GM23338 (cell line): ENCODE measurements at places on chromosomes 6 and 20. TPM values are rescaled to one million over a fixed set of nuclear protein-coding genes. Genes with fewer than 3 reads are reported as not detected.

The PERP gene
- total RNA-seq, result 20.1 and 23.7 TPM in 2 replicates

DNA sequence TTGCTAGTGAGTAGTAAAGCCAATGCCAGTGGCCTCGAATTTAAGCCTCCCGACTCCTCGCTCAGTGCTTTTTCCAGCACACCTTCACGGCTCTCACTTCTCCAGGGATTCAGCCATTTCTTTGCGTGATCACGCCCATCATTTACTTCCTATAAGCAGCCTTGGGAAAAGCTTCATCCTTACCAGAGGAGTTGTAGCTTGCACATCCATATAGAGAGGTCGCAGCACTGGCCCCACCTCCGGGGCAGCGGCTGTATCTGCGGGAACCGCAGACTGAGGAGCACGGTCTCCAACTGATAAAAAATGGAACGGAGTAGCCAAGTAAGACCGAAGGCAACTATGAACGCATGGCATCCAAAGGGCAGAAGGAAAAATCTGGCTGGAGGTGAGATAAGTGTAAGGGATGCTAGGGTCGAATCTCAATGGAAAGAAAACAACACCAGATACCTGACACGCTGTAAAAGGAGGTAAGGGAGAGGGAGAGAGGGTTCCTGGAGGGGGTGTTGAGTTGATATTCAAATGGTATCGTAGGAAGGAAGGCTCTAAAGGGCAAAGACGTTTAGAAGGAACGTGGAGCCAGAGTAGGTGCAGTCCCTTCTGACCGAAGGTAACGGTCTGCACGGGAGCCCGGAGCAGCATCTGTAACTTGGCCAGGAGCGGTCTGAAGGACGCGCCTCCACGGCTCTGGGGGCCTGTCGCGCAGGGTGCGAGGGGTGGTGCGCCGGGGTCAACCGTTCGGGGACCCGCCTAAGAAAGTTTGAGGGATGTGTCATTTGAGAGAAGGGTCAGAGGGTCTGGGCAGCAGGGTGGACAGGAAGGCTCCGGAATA is 640 bp downstream of the NFS1 start:
- peak overlapping the region; percentile 74; the same call in 1 of the 2 replicates for H3K27ac ChIP-seq
- H3K27me3 ChIP-seq, result no peaks in the 10 kb centered on the region
- DNase-seq, result peak; percentile 44
- H3K4me3 ChIP-seq, result peak overlapping the region; percentile 99

DNA sequence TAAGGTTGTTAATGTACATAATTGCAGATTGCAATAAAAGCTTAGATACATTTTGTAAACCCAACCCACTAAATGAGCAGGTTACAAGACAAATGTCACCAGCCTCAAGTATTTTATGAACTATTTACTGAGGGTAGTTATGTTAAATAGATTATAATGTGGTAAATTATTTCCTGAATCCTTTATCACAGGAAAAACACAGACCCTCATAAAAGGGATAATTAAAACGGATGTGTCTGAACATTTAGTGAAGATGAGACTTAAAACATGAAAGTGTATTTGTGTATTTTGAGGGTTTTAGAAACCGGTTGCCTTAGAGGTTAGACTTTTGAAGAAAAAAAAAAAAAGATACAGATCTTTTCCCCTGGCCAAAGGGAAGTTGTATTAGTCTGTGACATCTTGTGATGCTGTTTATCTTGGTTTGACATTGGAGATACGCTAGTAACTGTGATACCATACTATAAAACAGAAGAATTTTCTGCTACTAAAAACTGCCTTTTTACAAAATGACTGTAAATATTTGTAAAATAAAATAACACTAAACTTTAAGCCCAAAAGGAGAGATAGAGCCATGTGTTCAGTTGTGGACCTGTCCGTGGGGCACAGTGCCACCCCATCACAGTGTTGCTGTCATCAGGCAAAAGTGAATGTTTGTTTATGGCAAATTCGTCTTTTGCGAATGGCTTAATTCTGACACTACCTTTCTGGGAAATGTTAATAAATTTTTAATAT is 9.7 kb downstream of the DYNLT1 start:
- no peaks in the 10 kb centered on the region for H3K27me3 ChIP-seq
- peaks cover 3% of the 10 kb centered on the region for H3K36me3 ChIP-seq
- no peak overlapping the region for H3K4me3 ChIP-seq
- H3K4me1 ChIP-seq, result no peaks in the 10 kb centered on the region
- no peak for DNase-seq

DNA sequence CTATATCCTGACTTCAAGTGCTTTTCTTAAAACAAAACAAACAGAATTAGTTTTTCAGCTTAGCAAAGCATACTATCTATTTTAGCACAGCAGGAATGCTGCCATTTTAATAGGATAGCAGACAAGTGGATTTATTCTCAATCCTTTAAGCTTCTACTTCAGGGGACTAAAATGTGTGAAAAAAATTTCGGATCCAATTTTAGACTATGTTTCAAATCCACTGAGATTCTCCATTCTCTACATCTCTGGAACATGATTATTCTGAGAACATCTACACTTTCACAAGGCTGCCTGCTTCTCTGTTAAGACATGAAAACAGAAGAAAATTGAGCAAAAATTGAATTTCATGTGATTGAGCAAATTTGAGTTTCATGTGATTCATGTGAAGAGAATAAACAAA is 1321.3 kb downstream of the HACE1 start:
- H3K27me3 ChIP-seq, result no peaks in the 10 kb centered on the region
- no peak overlapping the region for H3K27ac ChIP-seq
- no peak overlapping the region for H3K4me3 ChIP-seq
- DNase-seq, result no peak
- no peaks in the 10 kb centered on the region for H3K36me3 ChIP-seq

GRCh38 chr20:25042531-25043498 is 15.1 kb downstream of the ACSS1 start:
- no peak overlapping the region for H3K4me3 ChIP-seq
- no peak overlapping the region for H3K27ac ChIP-seq
- no peak for DNase-seq
- no peaks in the 10 kb centered on the region for H3K27me3 ChIP-seq
- no peaks in the 10 kb centered on the region for H3K4me1 ChIP-seq

GRCh38 chr20:34108616-34109174 is 3.3 kb downstream of the EIF2S2 start:
- no peak overlapping the region for H3K27ac ChIP-seq
- peaks cover 17% of the 10 kb centered on the region for H3K4me1 ChIP-seq
- no peaks in the 10 kb centered on the region for H3K27me3 ChIP-seq
- H3K4me3 ChIP-seq, result peak overlapping the region; percentile 89; the same call in 1 of the 2 replicates

The SOX4 gene
- total RNA-seq, result 156 and 164 TPM in 2 replicates

The C20orf202 gene
- not detected in 2 replicates for total RNA-seq

- H3K36me3 ChIP-seq, result peaks cover 7% of the 10 kb centered on the region; the same call in 1 of the 2 replicates
- no peak overlapping the region for H3K27ac ChIP-seq
- H3K27me3 ChIP-seq, result no peaks in the 10 kb centered on the region; the same call in 1 of the 2 replicates
- DNase-seq, result no peak
- no peak overlapping the region for H3K4me3 ChIP-seq
- H3K4me1 ChIP-seq, result peaks cover 2% of the 10 kb centered on the region; the same call in 1 of the 2 replicates
Observed at GRCh38 chr20:57394121-57395082, 3.2 kb downstream of the RBM38 start.

GRCh38 chr20:13140775-13141174 is 80.3 kb upstream of the ISM1 start:
- no peaks in the 10 kb centered on the region for H3K36me3 ChIP-seq
- H3K4me1 ChIP-seq, result no peaks in the 10 kb centered on the region
- H3K27ac ChIP-seq, result no peak overlapping the region
- DNase-seq, result no peak
- H3K27me3 ChIP-seq, result no peaks in the 10 kb centered on the region
- H3K4me3 ChIP-seq, result no peak overlapping the region

GRCh38 chr6:163963205-163964120 is 548.9 kb downstream of the QKI start:
- no peak overlapping the region for H3K27ac ChIP-seq
- DNase-seq, result no peak
- H3K27me3 ChIP-seq, result no peaks in the 10 kb centered on the region
- no peak overlapping the region for H3K4me3 ChIP-seq
- no peaks in the 10 kb centered on the region; the same call in 1 of the 2 replicates for H3K4me1 ChIP-seq

- H3K4me3 ChIP-seq, result no peak overlapping the region
- no peak overlapping the region for H3K27ac ChIP-seq
- no peaks in the 10 kb centered on the region for H3K36me3 ChIP-seq
- H3K27me3 ChIP-seq, result no peaks in the 10 kb centered on the region
Observed at GRCh38 chr6:44508646-44509045, 121.1 kb downstream of the CDC5L start.

GRCh38 chr6:116447052-116447451 is 14.1 kb upstream of the CALHM6 start:
- no peaks in the 10 kb centered on the region for H3K27me3 ChIP-seq
- H3K4me1 ChIP-seq, result peaks cover 12% of the 10 kb centered on the region
- H3K4me3 ChIP-seq, result no peak overlapping the region
- H3K27ac ChIP-seq, result no peak overlapping the region
- no peaks in the 10 kb centered on the region for H3K36me3 ChIP-seq

The TRIM38 gene
- total RNA-seq, result 0.58 and 0.66 TPM in 2 replicates
